ENCODE measurements at places on chromosomes 3 and 15.

DNA sequence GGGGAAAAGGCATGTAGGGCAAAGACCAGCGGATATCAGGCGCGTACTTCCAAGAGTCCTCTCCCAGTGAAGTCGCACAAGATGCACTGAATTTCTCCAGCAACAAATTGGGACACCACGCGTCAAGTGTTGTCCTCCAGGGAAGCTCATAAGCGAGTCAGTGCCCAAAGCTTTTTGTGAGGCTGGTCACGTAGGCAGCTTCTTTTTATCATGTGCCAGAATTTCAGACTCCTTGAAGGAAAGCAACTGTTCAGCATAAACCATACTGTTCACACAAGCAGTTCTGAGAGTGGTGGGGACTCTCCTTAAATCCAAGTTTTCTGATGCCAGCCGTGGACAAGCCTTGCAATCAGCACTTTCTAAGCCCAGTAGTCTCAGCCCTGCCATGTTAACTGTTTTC, 10.1 kb upstream of the FSTL1 start:
- no peak for DNase-seq

DNA sequence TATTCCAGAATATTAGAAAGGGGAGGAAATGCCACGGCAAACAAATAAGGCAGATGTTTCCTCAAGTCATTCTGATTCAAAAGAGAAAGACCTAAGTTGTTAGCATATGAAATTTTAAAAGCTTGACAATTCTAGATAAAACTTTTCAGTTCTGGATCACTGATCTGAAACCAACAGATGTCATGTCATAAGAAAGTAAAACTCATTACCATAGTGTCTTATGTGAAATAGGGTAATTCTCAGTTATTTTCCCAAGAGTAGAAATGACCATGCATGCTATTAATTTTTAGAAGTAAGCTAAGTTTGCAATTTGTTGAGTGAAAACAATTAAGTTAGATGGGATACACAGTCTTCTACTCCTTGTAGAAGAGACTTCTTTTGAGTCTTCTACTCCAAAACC, 630.3 kb downstream of the NAALADL2 start:
- no peak for DNase-seq

DNA sequence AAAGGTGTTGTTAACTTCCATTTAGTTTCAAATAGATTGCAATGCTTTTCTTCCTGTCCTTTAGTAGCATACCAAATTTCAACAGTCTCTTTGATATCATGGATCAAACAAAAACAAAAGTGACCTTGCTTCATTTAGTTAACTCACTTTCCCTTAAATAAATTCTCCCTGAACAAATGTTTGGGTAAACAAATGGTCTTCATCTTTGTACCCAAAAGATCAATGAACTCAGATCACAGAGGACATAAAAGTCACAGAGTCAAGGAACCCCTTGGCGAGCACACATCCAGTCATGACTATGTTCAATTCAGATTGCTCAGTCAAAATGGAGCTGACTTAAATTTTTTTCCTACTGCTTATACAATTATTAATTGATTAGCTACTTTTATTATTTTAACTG, 20.6 kb upstream of the AQP9 start:
- DNase-seq: no peak

DNA sequence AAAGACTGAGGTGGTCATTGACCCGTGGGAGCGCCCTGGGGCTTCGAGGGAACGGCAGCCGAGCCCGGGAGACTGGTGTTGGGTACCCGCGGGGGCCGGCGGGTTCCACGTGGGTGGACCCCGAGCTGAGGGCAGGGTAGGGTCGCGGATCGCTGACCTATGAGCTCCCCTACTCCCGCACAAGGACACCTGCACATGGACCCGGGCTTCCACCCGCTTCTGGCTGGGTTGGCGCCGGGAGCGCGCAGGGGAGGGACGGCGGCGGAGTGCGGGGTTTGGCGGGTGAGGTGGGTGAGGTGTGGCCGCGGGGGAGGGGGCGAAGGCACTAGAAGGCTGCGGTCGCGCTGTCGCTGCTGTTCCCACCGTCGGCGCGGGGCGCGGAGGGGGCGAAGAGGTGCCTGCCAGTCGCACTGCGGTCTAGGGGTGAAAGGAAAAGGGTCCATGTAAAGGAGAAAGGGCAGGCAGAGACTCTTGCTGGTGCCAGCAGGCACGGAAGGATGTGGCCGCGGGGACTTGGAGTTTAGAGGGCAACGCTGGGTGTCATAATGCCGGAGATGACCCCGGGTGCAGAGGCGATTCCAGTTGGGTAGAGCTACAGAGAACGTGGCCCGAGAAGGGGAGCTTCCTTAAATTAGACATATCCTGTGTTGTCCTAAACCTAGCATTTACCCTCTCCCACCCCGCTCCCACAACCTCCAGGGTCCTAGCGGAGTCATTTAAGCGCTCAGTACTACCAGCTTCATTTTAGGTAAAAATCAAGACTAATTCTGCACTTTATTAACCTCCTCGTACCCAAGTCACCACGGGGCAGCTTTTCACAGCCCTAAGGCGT, 245.9 kb upstream of the TOPAZ1 start:
- DNase-seq: no peak

DNA sequence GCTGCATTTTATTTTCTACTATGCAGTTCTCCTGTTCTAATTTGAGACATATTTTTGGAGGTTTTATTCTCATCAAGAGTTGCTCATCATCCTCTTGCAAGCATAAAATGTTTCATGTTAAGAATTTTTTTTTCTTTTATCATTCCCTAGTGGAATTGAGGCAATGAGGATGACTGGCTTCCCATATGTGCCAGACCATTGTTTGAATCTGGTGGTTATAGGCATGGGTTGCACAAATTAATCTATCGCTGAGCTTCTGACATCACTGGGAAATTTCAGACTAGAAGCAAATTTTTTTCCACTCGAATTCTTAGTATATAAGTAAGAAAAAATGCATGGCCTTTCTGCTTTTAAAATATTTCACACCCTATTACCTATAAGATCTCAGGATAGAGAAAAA, 279.1 kb upstream of the PLSCR5 start:
- DNase-seq: no peak

DNA sequence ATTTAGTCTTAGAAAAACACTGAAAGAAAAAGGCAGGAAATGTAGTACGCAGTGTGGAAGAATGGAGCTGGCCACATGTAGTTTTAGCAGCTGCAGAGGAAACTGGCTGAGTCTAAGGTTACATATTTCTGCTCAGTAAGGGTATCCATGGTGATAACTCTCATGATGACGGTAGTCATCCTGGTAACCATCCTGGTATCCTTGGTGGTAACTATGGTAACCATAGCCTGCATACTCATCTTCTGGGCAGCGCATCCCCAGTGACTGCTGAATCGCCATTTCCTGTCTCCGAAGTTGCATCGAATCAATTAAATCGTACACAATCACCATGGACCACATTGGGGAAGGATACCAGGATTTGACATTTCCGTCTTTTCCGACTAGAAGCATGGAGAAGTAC, 35.7 kb downstream of the CCDC80 start:
- DNase-seq: no peak

DNA sequence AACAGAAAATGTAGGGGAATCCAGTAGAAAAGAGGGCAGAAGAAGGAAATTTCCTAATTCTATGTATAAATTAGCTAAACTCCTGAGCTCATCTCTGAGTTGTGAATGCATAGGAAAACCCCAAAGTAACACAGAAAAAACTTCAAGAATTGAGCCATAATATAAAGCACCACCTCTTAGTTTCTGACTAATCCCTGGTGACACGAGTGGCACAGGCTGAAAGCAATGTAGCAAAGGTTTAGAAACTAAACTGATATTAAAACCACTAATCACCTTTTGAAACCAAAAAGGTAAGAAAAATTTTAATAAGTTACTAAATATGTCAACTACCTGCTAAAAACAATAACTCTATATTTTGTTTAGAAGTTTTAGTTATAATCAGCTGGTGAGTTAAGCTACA, 255.6 kb upstream of the NECTIN3 start:
- DNase-seq: no peak

- no peak for DNase-seq
These were observed 24.2 kb downstream of the TRIM71 start for GRCh38 chr3:32841867-32842470.

GRCh38 chr3:169203631-169204550, 459.6 kb downstream of the MECOM start:
- no peak for DNase-seq

- no peak for DNase-seq
These were observed 91.7 kb upstream of the PDZRN3 start for GRCh38 chr3:73716418-73716817.

DNA sequence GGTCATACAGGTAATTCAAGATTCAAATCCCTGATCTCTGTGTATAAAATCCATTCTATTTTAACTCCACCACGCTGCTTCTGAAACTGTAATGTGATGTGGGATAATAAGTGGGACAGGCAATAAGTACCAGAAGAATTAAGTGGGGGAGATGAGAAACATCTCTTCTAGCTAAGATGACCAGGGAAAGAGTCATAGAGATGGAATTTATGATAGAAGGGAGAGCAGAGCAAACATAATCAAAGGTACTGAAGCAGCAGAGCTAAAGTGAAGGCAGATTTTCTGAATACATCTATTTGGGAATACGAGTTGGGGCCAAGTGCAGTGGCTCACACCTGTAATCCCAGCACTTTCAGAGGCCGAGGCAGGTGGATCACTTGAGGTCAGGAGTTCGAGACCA, 4.9 kb downstream of the MRPL47 start:
- no peak for DNase-seq

- no peak for DNase-seq
These were observed 4.2 kb downstream of the PLCL2 start for GRCh38 chr3:16888785-16889607.

All from GM12892 (cell line).